ENCODE measurements at places on chromosomes 12 and 14.

- peak; percentile 69 for DNase-seq
Measured at GRCh38 chr12:91991399-91992187, 154.1 kb downstream of the BTG1 start.

DNA sequence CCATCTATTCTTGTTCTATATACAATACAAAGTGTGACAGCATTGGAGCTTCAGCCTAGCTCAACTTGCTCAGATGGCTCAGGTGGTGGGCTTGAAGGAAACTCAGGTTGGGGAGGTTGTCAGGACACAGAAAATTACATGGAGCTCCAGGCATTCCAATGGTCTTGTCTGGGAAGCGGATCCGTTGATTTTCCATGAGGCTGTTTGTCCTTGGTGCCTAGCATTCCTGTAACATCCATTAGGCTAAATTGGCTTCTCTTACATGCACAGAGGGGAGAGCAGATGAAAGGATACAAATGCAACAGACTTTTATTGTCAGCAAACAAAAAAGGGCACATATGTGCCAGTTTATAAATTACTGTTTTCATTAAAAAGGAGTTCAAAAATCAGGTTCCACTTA, 75.5 kb upstream of the OTX2 start:
- DNase-seq, result no peak

GRCh38 chr12:11496157-11496851, 100.9 kb upstream of the PRB2 start:
- no peak for DNase-seq

GRCh38 chr14:22819151-22819988, 4.1 kb upstream of the SLC7A7 start:
- no peak for DNase-seq

- no peak for DNase-seq
Measured at GRCh38 chr14:57179273-57179672, 89.4 kb downstream of the EXOC5 start.

DNA sequence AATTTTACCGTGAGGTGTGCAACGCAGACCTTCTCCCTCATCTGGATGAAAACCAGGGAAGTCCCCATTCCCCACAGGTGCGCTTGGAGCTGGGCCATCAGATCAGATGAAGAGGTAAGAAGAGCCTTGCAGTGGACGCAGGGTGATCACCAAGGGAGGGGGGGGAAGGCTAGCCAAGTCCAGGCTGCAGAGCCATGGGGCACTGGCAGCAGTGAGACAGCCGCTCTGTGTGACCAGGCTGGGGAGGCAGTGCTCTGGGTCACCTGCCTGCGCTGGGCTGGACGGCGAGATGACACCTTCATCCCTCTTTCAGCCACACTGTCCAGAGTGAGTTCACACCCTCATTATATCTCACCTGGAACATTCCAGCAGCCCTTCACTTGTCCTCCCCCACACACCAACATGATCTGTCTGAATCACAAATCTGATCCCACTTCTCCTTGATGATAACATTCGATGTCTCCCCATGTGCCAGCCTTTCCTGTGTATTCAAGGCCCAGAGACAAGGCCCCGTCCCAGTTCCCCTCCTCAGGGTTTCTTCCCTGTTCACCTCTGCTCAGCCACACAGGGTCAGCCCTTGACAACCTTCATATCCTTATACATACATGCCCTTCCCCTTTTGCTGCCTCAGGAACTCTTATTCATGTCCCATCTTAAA, 65.9 kb upstream of the VASH1 start:
- DNase-seq, result no peak

- DNase-seq, result no peak
Measured at GRCh38 chr12:121939186-121939585, 20.8 kb downstream of the CFAP251 start.

DNA sequence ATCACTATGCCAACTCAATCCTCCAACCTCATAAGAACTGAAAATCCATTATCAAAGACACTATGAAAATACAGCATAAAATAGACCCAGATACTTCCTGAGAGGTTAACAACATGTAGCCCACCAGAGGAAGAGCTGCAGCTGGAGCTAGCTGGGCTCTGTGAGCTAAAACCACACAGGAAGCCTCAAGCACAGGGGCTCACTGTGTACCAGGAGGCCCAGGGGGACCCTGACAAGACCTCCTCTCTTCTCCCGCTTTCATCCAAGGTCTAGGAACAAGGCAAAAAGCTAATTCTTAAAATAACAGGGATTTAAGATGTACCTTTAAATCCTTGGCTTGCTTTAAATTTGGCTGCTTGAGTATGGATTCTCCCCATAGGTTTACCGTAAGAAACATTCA, 53.6 kb downstream of the EIF2S3B start:
- peak; percentile 40 for DNase-seq

DNA sequence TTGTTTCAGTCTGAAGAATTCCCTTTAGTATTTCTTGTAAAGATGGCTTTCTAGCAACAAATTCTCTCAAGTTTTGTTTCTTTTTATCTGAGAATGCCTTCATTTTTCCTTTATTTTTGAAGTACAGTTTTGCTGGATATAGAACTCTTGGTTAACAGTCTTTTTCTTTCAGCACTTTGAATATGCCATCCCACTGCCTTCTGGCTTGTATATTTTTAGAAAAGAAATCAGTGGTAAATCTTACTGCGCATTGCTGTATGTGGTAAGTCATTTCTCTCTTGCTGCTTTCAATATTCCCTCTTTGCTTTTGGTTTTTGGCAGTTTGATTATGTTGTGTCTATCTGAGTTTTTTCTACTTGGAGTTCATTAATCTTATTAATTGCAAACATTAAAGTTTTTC, 16.8 kb upstream of the PPM1A start:
- DNase-seq, result no peak

GRCh38 chr12:103475073-103475472, 20.7 kb downstream of the C12orf42 start:
- DNase-seq, result no peak

DNA sequence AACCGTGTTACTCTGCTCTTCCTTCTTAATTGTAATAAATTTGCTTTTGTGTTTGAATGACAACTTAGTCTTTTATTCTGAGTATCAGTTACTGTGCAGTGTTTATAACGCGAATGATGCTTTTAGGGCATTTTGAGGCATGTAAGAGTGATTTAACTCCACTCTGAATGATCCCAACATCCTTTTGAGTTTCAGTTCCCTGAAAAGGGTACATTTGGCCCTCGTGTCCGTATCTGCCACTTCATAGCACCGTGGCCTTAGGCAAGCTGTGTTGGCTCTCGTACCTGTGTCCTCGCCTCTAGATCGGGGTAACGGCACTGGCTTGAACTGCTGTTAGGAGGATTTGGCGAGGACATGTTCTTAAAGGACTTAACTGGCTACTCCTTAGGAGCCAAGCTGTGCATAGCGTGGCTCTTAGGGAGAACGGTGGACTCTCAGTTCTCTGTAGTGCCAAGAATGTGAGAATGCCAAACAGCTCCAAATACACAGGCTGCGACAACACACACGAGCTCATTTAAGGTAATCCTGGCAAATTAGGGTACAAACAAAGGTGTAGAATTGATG, 92.0 kb downstream of the PPP2R5C start:
- DNase-seq, result no peak

DNA sequence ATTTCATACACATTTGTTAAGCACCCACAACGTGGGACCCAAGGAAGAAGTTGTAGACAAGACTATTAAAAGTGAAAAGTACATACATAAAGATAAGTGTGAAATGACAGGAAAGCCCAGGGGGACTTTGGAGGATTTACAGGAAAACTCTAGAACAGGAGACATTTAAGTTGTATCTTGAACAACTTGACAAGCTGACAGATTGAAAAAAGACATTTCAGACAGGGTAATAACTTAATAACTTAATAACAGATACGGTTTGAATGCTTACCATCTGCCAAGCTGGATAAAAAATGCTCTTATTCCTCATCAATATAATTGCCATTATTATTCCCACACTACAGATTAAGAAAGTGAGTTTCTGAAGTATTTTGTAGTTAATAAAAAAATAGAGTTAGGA, 229.7 kb upstream of the SYT10 start:
- no peak for DNase-seq

GRCh38 chr12:9149372-9149771, 33.7 kb upstream of the A2M start:
- DNase-seq, result no peak

DNA sequence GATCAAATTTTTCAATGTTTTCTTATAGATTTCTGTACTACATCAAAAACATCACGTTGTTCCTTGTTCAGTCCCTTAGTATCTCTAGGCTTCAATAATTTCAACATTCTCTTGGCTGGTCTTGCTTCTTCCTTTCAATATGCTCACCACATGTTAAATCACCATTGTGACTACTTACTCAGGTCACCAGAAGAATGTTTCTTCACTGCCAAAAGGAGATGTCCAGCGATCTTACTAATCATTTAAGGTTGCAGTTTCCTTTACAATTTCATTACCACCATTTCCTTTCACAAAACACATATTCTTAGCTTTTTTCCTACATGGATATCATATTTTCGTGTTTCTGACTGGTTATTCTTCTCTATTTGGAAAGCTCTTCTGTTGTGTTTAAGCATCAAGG, 363.8 kb downstream of the NAV3 start:
- no peak for DNase-seq

GRCh38 chr12:49604856-49605255, 583 bp downstream of the FAM186B start:
- no peak for DNase-seq
